Urinary bladder (tissue), 4 donors: ENCODE measurements at places on chromosomes 5 and 9. TPM values are rescaled to one million over a fixed set of nuclear protein-coding genes. Genes with fewer than 3 reads are reported as not detected.

DNA sequence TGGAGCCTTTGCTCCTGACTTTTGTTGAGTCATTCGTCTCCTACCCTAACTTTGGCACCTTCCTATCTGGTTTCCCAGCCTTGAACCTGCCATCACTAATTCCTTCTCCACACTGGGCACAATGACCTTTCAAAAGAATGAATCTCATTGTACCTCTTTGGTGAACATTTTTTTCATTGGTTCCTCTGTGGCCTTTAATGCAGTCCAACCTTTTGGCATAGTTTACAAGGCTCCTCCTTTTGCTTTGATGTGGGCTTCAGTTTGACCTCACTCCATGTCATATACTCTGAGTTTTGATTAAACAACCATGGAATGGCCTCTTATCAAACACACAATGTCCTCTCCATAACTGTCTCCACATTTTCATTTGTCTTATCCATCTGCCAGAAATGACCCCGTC lies 14.5 kb upstream of the ROPN1L start:
- no peak for DNase-seq

DNA sequence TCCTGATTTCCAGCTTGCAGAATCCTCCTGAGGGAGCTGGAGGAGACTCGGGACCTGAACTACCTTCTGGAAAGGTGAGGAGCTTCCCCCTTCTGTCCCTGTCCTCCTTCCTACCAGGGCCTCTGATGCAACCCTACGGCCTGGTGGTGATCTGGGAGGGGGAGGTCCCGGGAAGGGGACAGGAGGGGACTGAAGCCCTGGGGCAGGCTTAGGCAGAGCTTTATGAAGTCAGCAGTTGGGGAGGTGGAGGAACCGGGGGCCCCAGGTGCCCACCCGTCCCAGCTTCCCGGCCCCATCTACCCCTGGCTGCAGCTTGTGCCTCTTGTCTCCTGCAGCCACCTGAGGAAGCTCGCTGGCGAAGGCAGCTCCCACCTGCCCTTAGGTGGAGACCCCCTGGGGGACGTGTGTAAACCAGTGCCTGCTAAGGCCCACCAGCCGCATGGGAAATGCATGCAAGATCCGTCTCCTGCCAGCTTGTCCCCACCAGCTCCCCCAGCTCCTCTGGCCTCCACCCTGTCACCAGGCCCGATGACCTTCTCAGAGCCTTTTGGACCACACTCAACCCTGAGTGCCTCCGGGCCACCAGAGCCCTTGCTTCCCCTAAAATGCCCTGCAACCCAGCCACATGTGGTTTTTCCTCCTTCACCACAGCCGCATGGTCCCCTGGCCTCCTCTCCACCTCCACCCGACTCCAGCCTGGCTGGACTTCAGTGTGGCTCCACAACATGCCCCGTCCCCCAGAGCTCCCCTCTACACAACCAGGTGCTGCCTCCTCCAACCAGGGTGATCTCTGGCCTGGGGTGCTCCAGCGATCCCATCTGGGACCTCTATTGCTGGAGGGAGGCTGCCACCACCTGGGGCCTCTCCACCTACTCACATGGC lies 2.1 kb downstream of the SPATA31E1 start:
- DNase-seq, result no peak

DNA sequence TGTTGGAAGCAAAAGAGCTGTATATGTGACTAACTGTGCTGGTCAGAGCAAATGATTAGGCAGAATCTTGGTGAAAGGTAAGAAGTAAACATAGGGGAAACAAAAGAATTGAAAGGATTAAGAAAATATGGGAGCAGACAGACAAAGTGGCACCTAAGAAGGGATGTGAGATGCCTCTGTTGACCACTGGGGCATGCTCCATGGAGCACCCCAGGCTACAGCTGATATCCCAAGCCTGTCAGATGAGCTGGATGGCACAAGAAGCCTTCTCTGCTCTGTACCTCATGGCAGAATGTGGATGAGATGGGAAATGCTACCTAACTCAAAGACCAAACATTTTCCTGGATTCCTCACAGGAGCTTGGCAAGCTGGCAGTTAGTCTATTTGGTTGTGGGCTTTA lies 89.3 kb upstream of the SLIT3 start:
- DNase-seq, result no peak

DNA sequence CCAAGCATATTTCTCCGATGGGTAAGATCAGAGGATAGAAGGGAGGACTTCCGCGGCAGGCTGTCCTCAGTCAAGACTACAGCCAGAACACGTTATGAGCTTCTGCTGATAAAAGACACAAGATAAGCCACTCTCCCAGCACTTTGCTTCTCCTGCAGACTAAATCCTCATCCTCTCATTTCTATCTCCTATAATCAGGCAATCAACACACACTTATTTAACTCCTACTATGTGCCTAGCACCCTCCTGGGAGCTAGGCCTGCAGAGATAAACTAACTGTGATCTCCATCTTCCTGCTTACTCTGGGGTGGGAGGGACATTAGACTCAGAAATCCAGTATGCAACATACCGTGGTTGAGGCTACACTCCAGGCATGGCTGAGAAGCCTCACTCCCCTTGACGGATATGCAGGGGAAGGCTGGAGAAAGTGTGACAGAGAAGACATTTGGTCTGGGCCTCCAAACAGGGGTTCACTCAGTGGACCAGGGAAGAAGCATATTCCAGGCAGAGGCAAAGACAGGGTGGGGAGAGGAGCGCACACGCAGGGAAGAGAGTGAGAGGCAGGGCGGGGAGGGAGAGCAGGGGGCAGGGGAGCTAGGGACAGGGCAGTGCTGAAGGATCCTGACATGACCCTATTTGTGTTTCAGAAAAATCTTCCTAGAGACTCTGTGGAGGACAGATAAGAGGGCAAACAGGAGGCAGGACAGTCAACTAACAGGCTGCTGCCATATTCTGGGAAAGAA lies 274.1 kb downstream of the DENND1A start:
- DNase-seq, result no peak

- no peak for DNase-seq
Measured at GRCh38 chr5:163276466-163276865, 160.9 kb upstream of the CCNG1 start.

DNA sequence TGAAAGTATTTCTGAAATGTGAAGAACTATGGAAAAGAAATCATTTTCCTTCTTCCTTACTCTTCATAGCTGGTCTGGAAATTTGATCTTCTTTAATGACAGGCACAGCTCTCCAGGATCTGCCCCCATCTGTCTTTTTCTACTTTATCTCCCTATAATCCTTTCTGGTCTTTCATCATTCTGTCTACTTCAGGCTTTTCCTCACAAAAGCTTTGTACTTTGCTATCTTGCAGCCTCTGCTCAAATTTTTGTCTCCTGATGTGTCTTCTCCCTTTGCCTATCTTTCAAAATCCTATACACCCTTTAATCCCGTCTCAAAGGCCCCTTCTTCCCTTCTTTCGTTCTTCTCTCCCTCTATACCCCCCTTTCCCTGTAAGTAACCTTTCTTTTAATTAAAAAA lies 114.9 kb upstream of the ATP10B start:
- DNase-seq, result no peak

DNA sequence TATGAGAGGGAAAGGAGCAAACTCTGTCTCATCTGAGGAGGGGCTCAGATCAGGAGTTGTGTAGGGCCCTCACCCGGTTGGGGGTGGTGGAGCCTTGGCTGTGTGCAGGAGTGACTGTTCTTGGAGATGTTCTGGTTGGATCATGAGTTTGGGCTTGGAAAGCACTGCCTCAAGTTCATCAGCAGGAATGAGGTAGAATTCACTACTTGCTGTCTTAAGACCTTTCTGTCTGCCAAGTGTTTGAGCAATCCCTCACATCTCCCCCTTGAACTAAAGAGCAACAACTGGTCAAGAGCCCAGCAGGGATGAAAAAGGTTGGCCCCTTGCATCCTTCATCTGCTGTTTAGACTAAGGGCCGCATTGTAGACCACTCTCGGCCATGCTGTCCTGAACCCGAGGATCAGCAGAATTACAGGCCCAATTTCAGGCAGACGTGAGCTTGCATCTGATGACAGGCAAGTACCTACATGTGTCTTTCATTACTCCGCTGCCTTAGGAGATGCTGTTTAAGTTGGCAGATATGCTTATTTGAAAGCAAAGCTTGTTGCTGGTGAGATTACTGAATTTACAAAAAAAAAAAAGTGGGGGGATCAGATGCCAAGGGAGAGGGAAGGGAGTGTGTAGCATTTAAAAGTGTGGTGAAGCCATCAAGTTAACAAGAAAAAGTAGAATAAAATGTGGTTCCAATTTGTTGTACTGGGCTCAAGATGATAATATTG lies 36.4 kb downstream of the PIK3R1 start:
- DNase-seq, result no peak

GRCh38 chr5:59356813-59357380 lies 536.6 kb downstream of the PDE4D start:
- no peak for DNase-seq

GRCh38 chr9:104091708-104092107 lies 2.4 kb upstream of the SMC2 start:
- no peak for DNase-seq

DNA sequence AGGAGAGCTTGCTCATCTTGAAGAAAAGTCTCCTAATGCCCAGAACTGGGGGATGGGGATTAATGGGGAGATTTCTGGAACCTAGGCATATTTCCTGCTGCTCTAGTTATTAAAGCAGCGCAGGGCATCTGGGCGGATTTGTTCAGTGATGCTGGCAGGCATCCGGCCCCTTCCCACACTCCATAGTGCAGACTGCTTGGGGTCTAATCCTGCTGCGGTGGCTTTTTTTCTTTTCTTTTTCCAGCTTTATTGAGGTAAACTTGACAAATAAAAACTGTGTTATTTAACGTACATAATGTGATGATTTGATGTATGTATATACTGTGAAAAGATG lies 30.7 kb downstream of the PPARGC1B start:
- DNase-seq, result no peak

- no peak for DNase-seq
Measured at GRCh38 chr5:50958852-50959457, 292.5 kb downstream of the PARP8 start.

- no peak for DNase-seq
Measured at GRCh38 chr5:111930449-111930848, 173.5 kb upstream of the NREP start.

GRCh38 chr9:131733541-131734061 lies 6.3 kb downstream of the RAPGEF1 start:
- DNase-seq, result no peak

- DNase-seq, result no peak
Measured at GRCh38 chr5:131994090-131994489, 17.4 kb downstream of the ACSL6 start.

DNA sequence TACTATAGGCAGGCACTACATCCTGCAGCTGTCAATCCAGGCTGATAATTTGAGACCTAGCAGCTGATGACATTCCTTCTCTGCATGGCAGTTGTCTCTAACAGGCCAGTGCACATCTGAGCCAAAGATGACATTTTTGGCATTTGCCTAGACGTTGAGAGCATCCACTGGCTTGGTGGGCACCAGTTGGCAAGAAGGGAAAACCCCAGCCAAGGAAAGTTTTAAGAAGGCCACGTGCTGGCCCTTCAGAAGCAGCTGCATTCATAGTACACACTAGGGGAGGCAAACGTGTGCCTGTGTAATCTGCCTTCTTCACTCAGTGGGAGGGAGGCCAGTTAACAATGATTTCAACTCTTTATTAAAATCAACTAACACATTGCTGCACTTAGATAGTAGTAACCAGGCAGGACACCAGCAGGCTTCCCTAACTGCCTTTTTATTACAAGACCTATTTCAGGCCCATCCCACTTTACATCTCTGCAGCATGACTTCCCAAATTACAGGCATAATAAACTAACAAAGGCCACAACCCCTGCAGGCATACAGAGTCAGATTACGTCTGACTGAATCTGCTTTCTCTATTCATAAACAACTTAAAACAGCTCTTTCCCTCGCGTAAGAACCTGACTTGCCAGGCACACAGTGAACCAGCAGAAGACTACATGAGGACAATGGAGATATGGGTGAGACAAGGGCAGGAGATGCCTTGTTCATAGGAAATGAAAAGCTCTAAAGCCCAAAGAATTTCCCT lies 576.3 kb downstream of the PDE4D start:
- DNase-seq, result peak; percentile 76

GRCh38 chr5:141322261-141322660 lies 1.7 kb upstream of the TAF7 start:
- DNase-seq, result no peak

GRCh38 chr5:43376496-43377140 lies 35.6 kb downstream of the CCL28 start:
- DNase-seq, result no peak

GRCh38 chr9:73148447-73148937 lies 3.2 kb upstream of the ANXA1 start:
- no peak for DNase-seq

DNA sequence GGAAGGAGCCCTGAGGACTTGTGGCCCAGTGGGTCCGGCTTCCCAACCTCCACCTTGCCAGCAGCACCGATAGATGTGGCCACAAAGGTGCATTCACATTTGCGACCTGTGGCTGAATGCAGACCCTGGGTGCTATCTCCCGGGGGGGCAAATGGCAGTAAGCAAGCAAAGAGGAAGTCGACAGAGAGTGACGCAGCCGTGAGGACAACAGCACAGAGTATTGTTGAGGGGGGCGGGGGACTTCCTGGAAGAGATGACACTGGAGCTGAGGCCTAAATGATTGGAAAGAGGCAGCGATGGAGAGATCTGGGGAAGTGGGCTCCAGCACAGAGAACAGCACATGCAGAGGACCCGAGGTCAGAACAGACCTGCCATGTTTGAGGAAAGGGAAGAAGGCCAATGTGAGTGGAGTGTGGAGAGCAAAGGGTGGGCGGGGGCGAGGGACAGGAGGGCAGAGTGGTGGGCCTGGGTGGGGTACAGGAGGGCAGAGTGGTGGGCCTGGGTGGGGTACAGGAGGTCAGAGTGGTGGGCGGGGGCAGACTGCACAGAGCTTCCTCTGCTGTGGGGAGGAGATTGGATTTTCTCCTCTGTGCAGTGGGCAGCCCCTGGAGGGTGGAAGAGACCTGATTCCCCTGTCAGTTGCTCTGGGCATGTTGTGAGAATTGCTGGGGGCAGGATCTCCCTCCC lies 42.6 kb downstream of the ADAMTS2 start:
- DNase-seq, result no peak

GRCh38 chr9:107685901-107686300 lies 196.3 kb upstream of the KLF4 start:
- DNase-seq, result no peak

- DNase-seq, result no peak
Measured at GRCh38 chr5:147415651-147416050, 94.2 kb downstream of the DPYSL3 start.

- DNase-seq, result no peak
Measured at GRCh38 chr9:78115073-78115472, 83.5 kb upstream of the GNAQ start.

The PCDHGA4 gene
- total RNA-seq, result 5.8 TPM

The TMEM215 gene
- 0.21 TPM for total RNA-seq

The ANKRD20A1 gene
- 1.6 TPM for total RNA-seq

The NR2F1-AS1 gene
- total RNA-seq, result 61.4 TPM

The TEX48 gene
- total RNA-seq, result not detected

The AQP7 gene
- 1.9 TPM for total RNA-seq

The PCAT7 gene
- total RNA-seq, result 0.05 TPM
